GM18507 (cell line): ENCODE measurements at places on chromosomes 6 and 20.

DNA sequence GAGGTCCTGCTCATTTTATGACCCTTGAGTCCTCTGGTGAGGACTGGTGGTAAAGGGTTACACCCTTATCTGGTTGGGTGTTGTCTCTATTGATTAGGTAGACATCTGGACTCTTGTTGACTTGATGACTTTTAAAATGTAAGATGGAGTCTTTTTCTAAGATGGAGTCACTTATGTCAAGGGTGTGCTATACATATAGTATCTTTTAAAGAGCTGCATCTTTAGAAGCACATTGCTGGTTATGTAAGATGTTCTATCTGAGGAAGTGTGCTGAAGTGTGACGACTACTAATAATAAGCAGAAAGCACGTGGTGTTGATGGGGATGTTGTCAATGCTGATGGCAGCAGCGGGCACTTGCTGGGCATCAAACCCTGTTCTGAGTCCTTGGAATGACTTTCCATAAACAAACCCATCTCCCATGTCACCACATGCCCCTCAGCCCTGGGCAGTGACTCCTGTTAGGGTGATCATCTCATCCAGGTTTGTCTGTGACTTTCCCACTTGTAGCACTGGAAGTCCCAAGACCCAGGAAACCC is 229.6 kb downstream of the EYA2 start:
- no peak for DNase-seq

DNA sequence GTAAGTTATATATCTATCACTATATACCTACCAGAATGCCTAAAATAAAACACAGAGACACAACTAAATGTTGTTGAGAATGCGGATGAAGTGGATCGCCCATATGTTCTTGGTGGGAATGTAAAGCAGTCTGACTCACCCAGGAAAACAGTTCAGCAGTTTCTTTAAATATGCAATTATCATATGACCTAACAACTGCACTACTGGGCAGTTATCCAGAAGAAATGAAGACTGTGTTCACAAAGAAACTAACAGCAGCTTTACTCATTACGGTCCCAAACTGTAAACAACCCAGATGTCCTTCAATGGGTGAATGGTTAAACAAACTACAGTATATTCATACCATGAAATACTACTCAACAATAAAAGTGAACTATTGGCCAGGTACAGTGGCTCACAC is 14.3 kb upstream of the ZC3H12D start:
- no peak for DNase-seq

- no peak for DNase-seq
These were observed 4.8 kb upstream of the SRSF12 start for GRCh38 chr6:89122625-89123024.

DNA sequence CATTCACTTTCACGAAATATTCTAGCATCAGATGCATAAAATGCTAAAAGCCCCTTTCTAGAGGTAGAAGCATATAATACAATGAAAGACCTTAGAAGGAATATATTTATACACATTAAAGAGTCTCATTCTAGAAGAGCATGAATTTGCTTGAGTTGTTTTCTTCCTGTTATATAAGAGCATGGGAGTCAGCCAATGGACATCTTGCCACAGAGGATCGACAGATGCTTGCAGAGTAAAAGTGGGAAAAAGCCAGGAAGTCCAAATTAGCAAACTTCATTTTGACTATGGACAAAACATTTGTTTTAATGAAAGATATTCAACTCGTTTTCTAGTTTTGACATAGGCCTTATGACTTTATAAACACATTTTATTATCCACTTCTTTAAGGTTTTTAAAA is 44.2 kb upstream of the RIPPLY2 start:
- no peak for DNase-seq

- DNase-seq: no peak
These were observed 113.0 kb downstream of the GRM4 start for GRCh38 chr6:34032856-34033255.

- DNase-seq: no peak
These were observed 339.6 kb upstream of the PRDM1 start for GRCh38 chr6:105746509-105746908.

DNA sequence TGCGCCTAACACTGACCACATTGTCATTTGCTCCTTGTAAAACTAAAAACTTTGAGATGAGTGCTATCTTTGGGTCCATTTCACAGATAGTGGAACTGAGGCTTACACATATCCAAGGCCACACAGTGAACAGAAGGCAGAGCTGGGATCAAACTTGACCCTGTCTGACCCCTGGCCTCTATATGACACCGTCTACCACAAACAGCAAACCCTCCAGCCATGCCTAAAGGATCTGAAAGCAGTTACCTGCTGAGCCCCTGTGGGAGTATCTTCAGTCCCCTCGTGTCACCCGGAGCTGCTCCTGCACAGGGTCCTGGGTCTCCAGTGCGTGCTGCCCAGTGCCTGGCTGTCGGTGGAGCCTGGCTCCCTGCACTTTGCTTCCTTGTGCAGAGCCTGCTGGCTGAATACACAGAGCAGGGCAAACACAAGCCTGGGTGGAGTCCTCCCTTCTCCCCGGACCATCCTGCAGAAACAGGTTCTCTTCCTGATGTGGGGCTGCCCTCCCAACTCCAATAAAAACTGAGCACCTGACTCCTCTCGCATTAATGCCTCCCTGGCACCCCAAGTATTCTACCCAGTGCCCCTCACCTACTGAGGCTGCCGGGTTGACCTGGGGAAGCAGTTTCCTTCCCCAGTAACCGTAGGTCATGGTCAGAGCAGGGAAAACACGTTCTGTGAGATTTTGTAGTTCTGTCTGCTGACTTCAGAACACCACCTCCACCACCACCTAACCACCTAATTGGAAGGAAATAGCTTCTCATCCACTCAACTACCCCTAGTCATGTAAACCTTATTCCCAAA is at the start of gene BCAS1:
Gene BCAS1 (minus strand): TSS at position 408 of the 801 bp plus-strand sequence. CDS start 11,876 bp downstream, outside the sequence.
- DNase-seq: no peak

- DNase-seq: peak; percentile 32
These were observed 70.6 kb upstream of the F13A1 start for GRCh38 chr6:6390849-6391602.

DNA sequence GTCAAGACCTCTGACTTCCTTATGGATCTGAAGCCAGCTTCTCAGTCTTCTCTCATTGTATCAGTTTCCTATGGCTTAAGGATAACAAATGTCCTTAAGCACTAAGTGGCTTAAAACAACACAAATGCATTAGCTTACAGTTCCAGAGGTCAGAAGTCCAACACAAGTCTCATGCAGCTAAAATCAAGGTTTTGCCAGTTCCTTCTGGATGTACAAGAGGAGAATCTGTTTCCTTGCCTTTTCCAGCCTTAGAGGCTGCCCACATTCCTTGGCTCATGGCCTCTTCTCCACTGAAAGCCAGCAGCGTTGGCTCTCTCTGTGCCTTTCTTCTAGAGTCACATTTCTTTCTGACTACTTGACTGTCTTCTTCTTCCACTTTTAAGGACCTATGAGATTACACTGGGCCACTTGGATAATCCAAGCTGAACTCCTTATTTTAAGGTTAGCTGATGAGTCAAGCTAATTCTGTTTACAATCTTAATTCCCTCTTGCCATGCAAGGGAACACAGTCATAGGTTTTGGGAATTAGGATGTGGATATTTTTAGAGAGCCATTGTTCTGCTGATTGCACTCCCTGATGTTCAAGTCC is 179.0 kb downstream of the BCAS1 start:
- DNase-seq: no peak

GRCh38 chr6:79048611-79049010 is 29.4 kb downstream of the PHIP start:
- no peak for DNase-seq

DNA sequence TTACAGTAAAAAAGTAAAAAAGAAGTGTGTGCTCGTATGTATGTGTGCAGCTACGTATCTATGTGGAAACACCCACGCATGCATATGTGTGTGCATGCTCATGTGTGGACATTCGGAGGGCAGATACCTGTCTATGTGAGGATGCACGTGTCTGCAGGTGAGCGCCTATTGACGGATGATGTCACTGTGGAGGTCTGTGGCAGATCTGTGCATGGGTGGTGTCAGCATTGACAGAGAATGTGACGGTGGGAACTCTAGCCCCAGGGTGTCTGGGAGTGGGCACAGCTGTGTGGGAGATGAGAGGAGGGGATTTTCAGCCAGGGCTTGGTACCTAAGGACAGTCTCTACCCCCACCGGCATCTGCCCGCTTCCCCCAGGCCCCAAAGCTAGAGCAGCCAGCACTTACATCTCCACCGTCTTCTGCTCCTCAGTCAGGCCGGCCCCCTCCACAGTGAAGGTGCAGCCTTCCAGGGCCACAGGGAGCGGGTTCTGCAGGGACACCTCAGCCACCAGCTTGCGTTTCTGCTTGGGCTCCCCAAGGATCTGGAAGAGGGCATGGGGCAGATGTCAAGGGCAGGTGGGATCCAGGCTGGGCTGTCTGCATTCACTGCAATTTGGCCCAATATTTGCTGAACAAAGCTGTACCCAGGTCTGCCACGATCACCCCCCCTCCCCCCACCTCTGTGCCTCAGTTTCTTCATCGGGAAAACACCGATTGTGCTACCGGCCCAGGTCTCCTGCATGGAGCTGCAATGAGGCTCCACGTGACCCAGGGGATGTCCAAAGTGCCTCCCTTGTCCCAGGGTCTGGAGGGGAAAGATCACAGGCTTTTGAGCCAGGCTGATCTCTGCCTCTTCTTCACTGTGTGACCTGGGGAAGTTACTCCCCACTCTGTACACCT is 34.1 kb downstream of the TGM2 start:
- DNase-seq: no peak

- no peak for DNase-seq
These were observed 183.7 kb downstream of the MBOAT1 start for GRCh38 chr6:20028562-20028961.

- DNase-seq: no peak
These were observed 87.8 kb downstream of the UTRN start for GRCh38 chr6:144372611-144373594.

GRCh38 chr6:152625213-152625612 is 11.9 kb downstream of the SYNE1 start:
- no peak for DNase-seq

GRCh38 chr6:24539416-24539815 is 44.6 kb downstream of the ALDH5A1 start:
- DNase-seq: no peak

DNA sequence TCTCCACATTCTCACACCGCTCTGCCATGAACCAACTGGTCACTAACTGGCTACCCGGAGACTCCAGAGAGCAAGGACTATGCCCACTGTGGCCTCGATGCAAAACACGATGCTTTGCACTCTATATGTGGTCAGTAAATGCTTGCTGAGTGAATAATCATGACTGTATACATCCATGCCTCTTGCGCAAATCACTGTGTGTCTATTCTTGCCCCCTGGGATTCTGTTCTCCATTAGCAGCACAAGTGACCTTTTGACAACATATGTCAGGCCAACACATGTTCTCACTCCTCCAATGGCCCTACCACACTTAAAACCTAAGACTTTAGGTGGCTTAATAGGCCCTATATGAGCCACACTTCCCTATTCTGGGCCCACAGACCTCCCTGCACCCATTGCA is 16.9 kb downstream of the KIF16B start:
- DNase-seq: no peak

- DNase-seq: no peak
These were observed 25.1 kb downstream of the FRK start for GRCh38 chr6:116035616-116036015.

DNA sequence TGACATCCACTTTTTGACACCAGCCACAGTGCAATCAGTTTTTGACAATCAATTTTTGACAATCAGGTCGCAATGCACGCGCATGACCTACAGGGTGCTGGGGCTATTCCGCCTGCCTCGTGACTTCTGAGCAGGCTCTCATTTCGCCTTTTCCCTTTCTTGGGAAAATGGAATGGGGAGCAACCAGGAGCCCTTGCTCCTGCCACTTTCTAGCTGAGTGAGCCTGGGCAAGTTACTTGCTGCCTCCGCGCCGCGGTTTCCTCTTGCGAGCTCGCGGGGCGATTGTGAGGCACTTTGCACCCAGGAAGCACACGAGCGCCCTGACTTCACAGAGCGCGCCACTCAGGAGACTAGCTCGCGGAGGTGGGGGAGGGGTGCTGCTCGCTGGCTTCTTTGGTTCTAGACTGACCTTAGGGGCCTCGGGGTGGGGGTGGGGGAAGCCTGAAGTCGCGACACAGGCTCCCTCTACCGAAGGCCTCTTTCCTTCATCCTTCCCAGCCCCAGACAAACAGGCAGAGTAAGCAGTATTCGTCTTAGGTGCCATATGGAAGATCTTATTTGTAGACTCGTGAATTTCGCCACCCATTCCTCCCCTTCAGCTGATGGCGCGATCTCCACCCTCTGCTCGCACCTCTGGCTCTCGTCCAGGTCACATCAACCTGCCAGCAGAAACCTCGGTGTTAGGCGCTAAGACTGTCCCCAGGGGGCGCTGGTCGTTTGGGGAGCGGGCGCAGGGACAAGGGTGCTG is 4.6 kb downstream of the TP53TG5 start:
- DNase-seq: peak; percentile 64

DNA sequence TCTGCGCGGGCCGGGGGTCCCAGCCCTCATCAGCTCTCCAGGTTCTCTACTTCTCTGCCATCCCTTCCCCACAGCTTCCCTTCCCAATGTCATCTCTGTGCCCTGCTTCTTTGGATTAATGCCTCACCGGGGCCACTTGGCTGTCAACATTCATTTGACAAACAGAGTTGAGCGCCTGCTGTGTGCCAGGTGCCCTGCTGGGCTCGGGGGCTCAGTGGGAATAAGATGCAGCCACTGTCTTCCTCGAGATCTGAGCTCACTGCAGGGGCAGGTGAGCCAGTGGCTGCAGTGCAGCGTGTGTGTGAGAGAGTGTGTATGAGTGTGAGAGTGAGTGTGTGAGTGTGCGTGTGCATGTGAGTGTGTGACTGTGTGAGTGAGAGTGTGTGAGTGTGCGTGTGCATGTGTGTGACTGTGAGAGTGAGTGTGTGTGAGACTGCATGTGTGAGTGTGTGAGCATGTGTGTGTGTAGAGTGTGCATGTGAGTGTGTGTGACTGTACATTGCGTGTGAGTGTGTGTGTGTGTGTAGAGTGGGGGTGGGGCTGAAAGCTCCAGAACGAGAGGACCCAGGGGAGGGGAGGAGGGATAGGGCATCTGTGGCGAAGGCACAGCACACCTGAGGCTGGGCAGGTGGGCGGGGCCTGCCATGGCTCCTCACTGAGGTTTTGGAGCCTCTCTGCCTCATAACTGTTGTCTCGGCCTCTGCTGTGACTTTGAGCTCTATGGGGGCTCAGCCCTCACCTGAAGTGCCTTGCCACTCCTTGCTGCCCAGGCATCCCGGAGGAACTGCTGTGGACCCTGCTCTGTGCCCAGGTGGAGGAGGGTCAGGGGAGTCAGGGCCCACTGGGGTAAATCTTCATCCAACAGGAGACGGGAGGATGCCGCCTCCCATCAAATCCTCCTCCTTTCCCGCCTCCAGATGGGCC is 36.5 kb upstream of the PHACTR3 start:
- DNase-seq: no peak

DNA sequence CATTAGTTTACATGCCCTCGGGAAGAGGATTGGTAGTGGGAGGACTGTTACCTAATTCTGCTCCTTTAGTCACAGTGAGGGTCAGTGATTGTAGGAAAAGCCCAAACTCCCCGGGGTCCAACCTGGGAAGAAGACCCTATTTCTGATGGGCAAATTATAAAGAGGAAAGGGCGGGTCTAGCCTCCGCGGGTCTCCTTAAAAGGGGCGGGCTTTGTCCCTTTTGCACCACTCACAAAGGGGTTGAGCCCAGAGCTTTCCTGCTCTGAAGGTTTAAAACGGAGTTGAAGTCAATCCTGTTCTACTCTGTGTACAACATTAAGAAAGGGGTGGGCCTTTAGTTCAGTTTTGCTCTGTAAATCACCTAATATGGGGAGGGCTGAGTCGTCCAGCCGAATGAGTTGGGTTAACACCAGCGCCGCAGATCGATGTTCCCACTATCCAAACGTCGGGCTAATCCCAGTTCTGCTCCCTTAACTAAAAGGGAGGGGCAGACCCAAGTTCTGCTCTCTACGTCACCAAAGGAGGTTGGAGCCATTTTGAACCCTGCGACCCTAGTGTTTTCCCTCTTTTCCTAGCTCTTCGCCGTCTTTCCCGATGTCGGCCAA is 920 bp upstream of the RNF5 start:
- no peak for DNase-seq
